ENCODE measurements at places on chromosomes 2 and 18.
A peak's percentile ranks its signal among the peaks of the same experiment; 100 is the strongest.

- no peak for DNase-seq
Measured at GRCh38 chr2:143157001-143157400, 27.8 kb downstream of the ARHGAP15 start.

GRCh38 chr18:22207021-22207758, 37.8 kb downstream of the GATA6 start:
- no peak for DNase-seq

- DNase-seq = no peak
Measured at GRCh38 chr2:163247156-163247846, 408.7 kb upstream of the KCNH7 start.

DNA sequence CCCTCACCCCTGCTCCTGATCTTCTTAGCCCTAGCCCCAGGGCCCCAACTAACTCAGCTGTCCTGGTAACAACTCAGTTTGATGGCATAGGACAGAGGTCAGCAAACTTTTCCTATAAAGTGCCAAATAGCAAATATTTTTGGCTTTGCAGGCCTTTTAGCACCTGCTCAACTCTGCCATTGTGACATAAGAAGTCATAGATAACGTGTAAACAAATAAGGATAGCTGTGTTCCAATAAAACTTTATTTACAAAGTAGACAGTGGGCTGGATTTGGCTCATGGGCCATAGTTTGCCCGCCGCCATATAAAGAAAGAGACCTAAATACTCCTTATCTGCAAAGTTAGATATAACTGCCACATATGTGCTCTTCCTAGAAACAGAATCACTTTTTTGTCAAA, 27.3 kb upstream of the TMEM87B start:
- DNase-seq = no peak

- DNase-seq = no peak
Measured at GRCh38 chr18:7366597-7366996, 135.7 kb downstream of the LRRC30 start.

DNA sequence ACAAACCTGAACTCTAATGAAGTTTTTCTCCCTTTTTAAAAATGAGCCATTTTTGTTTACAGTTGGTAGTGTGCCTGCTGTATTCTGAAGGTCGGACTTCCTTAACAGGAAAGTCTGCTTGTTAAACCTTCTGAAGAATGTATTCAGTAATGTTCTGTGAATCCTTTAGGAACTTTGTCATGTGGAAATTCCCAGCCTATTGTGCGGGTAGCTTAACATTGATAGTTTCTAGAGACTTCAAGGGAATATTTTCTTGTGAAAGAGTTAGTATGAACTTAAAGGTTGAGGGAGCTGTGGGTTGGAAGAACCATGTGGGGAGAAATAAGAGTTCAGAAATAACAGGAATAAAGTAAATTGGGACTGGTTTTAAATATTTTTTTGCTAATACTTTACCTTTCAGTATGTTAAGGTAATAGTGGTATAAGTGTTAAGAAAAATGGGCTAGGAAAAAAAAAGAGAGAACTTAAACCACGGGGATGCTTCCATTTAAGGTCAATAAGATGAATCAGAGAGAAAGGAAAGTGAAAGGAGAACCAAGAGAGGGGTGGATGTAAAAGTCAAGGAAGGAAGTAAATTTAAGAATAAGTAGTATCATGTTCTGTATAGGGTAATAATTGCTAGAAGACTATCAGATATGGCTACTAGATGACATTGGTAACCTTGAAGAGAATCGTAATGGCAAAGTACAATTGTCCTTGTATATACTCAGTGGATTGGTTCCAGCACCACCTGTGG, 90.5 kb downstream of the PMS1 start:
- no peak for DNase-seq

DNA sequence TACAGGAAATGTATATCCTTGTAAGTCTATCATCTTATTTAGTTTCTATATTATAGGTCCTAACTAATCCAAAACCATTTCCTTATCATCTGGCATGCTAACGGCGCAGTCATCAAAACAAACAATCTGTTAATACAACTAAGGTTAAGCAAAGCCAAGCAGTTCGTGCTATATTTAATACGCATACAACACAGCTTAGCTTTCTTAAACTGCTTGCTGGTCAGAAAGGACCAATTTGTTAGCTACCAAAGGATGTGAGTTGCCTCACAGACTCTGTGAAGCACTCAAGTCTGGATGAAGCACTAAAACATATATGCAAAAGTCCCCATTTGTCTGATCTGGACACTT, 67.0 kb downstream of the ZEB2 start:
- no peak for DNase-seq

GRCh38 chr18:62399781-62400308, 74.7 kb downstream of the TNFRSF11A start:
- no peak for DNase-seq

- no peak for DNase-seq
Measured at GRCh38 chr2:98498703-98499440, 54.2 kb downstream of the INPP4A start.

DNA sequence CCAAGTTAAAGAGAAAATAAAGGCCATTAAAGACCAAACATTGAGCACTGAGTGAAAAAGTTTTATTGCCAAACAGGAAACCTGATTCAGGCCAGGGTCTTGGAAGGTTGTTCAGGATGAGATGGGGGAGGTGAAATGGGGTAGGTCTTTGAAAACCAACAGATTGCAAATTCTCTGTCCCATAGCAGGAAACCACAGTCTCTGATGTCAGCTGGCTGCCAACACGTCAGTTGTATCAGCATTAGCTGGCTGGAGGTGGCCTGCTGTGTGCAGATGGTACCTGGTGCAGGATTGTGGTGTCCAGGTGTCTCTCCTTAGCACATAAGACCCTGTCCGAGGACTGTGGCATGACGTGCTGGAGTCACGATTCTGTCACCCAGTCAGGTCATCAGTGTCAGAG, 106.3 kb downstream of the MSH2 start:
- no peak for DNase-seq

DNA sequence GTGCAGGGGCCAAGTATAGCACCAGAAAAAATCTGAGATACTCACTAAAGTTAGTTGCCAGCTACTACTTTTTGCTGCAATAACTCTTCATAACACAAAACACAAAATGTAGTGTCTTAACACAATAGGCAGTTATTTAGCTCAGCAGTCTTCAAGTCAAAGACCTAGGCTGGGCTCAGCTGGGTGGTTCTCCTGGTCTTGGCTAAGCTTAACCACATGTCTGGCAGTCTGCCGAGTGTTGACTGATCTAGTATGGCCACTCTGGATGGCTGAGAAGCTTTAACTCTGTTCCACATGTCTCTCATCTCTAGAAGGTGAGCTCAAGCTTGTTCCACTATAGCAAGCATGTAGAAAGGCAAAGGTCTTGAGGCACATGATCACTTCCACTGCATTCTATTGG, 451.6 kb downstream of the SOX11 start:
- no peak for DNase-seq

DNA sequence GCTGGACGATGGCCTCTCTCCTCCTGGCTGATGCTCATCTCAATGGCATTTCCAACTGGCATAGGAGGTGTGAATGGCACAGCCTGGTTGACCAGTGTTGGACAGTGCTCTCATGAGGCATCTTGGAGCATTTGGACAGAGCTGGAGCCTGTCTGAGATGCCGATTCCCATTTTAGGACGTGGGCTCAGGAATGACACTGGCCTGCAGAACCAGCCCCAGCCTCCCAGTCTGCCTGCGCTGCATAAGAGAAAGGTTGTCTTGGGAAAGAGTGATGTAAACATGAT, 118.2 kb upstream of the COPS8 start:
- no peak for DNase-seq

DNA sequence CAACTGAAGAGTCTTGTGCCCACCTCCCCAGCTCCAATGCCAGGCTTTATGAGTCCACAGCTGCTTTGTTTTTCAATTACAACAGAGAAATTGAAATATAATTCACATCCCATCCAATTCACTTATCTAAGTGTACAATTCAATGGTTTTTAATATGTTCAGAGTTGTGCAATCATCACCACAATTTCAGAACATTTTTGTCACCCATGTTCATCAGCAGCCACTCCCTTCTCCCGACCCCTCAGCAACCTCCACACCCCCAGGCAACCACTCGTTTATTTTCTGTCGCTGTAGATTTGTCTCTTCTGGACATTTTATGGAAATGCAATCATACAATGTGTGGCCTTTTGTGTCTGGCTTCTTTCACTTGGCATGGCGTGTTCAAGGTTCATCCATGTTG, 23.3 kb downstream of the INHBB start:
- DNase-seq = no peak

DNA sequence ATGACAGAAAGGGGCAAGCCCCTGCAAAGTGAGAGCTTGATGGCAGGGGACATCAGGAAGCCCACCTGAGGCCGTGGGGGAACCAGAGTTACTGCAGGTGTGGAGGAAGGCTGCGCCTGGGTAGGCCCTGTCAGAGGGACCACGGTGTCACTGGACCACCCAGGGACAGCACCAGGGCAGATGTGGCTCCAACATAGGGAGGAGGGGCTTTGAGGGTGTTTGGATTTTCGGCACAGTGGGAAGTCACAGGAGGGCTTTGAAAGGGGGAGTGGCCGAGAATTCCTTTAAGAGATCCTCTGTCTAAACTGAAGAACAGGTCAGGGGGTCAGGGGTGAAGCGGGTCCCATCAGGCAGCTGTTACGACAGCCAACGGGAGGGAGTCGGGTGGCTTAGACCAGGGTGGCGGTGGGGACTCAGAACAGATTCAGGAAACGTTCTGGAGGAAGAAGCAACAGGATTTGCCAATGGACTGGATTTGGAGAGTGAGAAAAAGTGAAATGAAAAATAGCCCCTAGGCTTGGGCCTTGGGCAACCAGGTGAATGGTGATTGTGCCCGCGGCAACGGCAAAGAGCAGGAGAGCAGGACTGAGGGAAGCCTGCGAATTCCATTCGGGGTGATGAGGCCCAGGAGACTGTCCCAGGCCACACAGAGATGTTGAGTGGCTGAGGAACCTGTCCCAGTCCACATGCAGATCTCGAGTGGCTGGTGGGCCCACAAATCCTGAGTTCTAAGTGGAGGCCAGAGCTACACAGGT, 166.1 kb downstream of the LAMA1 start:
- DNase-seq = no peak

- peak; percentile 52 for DNase-seq
Measured at GRCh38 chr2:148813603-148814065, 61.4 kb upstream of the KIF5C start.

DNA sequence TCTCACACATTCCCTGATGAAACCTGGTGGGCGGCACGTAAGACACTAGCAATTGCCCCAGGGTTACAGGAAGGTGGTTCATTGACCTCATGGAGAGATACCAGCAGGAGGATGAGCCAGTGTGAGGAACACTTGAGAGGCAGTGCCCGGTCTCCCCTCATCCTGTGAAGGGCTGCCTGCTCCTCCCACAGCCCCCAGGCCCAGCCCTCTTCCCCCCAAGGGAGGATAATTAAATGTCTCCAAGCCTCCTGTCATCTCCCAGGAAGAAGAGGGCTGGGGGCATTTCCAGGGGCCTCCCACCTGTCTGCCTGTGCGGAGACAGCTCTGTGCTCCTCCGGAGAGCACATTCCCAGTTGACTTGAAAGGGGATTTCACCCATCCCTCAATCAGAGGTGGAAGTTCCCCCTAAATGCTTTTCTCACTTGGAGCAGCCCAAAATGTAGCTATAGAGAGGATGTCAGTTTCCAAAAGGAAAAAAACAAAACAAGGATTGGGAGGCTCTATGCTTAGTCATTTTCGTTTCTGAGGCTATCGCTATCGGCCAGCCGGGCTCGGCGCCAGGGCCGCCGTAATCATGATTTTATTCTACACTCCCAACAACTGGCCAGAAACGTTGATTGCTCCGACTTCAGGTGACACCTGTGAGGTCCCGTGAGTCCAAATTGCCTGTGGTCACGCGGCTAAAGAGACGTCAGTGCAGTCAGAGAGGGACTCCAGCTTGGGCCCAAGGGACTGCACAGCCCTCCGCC, 7.1 kb downstream of the KCNF1 start:
- no peak for DNase-seq

GRCh38 chr2:48228345-48228684, 301.6 kb upstream of the STON1 start:
- DNase-seq = no peak

- no peak for DNase-seq
Measured at GRCh38 chr2:241852981-241853631, 5.6 kb downstream of the PDCD1 start.

GRCh38 chr18:26556573-26556972, 8.2 kb upstream of the KCTD1 start:
- DNase-seq = no peak

DNA sequence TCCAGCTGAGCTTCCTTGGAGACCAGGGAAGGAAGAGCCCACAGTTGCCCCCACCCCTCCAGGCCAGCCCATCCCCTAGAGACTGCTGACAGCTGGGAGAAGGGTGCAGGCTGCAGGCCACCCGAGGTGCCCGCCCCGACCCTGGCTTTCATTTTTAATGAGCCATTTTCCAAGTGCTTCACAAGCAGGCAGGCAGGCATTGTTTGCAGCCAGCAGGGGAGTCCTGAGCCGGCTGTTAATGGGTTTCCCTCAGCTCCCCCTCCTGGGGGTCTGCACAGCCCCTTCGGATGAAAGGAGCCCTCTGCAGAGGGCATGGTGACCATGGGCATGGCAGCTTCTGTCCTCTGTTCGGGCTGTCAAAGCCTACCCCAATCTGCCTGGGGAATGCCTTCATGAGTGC, 94.5 kb downstream of the ZBTB7C start:
- DNase-seq = no peak

DNA sequence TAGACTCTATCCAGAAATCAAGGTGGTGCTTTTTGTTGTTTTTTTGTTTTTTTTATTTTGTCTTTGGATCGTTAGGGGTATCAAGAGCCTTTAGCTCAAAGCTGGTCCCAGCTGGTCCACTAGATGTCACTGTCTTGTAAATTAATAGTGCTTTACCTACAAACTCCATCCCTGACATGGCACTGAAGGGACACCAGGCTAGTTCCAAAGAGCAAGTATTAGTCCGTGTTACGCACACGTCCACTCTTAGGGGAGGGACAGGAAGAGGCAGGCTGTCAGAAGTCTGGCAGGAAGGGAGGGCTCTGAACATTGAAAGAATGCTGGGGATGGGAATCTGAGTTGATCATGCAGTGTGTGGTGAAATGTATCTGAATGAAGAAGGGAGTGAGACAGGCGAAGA, 85.9 kb upstream of the CCBE1 start:
- DNase-seq = no peak

- DNase-seq = no peak
Measured at GRCh38 chr18:28963481-28963880, 786.6 kb upstream of the CDH2 start.

DNA sequence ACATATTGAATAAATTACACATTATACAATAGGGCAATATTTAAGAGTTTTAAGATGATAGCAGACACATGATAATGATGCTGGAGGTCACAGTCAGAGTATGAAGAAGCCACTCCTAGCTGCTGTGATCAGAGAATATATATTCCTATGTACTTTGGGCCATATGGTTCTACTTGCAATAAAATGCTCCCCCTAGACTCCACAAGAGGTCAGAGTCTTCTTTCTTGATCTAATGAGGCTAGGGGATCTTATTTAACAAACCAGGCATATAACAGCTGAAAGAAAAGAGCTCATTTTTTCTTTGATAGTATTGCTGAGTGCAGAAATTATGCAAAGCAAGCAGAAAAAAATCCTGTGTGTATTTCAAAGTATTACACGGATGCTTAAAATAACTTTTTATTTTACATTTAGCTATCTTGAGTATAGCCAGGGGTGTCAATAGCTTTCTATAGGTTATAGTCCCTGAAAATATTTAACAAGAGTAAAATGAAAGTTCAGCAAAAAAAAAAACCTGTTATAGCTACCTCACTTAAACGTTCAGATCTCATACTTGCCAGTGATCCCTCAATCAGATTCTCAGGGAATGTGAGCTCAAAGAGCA, 748.7 kb upstream of the CHAC2 start:
- no peak for DNase-seq

GRCh38 chr2:175840256-175840655, 161.8 kb downstream of the LNPK start:
- DNase-seq = no peak
